Astrocyte (in vitro differentiated cells and primary cell): ENCODE measurements at places on chromosomes 1 and 21.

- peak; percentile 93 for DNase-seq
Measured at GRCh38 chr1:86429835-86430234, 5.9 kb downstream of the CLCA2 start.

DNA sequence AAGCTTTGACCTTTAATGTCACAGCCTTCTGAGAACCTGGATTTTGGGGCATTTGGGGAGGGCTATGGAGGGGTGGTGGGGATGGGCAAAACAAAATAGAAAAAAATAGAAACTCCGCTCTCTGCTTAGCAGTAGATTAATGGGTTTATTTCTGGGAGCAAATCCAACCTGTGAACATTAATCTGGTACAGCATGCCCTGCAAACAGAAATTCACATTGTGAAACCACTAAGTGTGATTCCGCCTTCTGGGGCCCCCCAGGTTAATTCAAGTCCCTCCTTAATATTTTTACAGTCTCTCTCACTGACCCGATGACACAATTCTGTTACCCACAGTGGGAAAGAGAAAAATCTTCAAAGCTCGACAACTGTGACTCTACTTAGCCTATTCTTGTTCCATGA lies 76.4 kb downstream of the TIAM1 start:
- peak; percentile 45 for DNase-seq

DNA sequence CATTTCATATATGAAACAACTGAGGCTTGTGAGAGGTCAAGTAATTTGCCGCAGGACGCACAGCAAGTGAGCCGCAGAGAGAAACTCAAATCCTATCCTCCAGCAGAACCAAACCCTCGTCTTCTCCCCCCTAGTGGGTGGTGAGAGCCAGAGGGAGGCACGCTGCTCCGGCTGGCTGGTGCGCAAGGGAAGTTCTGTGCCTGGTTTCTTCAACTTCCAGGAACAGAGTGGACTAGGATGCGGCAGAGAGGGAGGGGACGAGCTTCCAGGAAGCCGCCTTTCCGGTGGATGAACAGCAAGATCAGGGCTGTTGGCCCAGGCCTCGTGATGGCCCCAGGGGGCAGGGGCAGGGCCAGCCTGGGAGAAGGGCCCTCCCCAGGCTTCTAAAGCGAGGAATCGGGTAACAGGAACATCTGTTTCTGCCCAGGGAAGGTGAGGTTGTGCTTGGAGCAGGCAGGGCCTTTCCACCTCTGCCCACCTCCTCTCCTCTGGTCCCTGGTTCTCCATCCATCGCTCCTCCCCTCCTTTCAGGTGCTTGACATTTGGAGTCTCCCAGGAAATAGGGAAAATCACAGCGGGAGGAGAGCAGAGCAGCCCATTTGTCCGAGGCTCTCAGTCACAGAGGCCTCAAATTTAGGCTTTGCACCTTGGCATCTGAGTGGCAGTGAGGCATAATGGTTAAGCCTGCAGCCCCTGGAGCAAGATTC lies 16.8 kb upstream of the PDIK1L start:
- no peak for DNase-seq

GRCh38 chr1:110035236-110035752 lies 870 bp downstream of the STRIP1 start:
- DNase-seq: no peak

- DNase-seq: no peak
Measured at GRCh38 chr1:35475856-35476674, 81.1 kb downstream of the KIAA0319L start.

- DNase-seq: no peak
Measured at GRCh38 chr21:19228226-19228625, 824.6 kb upstream of the TMPRSS15 start.

- no peak for DNase-seq
Measured at GRCh38 chr1:205118752-205119151, 3.0 kb downstream of the RBBP5 start.

GRCh38 chr1:10516925-10517676 lies 42.4 kb downstream of the PEX14 start:
- DNase-seq: no peak

GRCh38 chr1:47703981-47704596 lies 266.2 kb downstream of the FOXD2 start:
- DNase-seq: peak; percentile 25

DNA sequence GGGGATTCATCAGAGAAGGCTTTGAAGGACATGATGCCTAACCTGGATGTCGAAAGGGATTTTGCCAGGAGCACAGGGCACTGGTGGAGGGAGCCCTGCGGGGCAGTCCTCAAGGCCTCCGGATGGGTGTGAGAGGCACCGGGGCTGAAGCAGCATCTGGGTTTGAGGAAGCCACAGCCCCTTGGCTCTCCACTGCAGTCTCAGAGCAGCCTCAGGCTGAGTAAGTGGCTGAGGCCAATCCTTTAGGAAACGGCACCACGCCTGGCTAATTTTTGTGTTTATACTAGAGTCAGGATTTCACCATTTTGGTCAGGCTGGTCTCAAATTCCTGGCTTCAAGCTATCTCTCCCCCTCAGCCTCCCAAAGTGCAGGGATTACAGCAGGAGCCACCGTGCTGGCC lies 12.0 kb downstream of the ERVH48-1 start:
- DNase-seq: no peak

DNA sequence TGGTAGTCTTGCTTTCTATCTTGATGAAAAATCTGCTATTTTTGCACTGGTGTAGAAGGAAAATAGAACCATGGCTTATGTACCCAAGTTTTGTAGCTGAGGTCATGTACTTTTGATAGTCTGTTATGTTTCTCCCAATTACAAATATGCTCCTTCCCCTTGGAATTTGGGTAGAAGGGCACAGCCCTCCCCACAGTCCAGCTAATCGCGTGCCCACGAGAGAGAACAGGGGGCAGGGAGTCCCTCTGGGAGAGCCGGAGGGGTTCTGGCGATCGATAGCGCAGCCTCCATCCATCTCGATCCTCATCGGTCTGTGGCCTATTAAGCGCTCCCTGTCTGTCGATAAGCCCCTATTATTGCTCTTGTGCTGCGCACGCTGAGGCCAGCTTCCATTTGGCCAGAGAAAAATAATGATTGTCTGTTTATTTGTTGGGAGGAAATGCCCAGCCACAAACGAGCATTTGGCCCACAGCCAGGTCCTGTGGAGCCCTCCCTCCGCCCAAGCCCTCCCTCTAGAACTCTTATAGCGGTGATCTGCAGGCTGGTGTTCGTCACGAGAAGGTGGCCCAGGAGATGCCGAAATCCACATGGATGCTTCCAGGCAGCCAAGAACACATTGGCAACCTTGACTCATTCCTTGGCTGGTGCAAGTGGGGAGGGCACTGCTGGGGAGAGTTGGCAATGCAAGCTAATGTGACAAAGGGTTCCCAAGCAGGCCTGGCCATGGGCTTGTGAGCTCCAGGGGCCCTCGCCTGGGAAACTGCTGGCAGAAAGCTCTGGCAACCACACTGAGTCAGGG lies 134.7 kb upstream of the TNR start:
- no peak for DNase-seq

DNA sequence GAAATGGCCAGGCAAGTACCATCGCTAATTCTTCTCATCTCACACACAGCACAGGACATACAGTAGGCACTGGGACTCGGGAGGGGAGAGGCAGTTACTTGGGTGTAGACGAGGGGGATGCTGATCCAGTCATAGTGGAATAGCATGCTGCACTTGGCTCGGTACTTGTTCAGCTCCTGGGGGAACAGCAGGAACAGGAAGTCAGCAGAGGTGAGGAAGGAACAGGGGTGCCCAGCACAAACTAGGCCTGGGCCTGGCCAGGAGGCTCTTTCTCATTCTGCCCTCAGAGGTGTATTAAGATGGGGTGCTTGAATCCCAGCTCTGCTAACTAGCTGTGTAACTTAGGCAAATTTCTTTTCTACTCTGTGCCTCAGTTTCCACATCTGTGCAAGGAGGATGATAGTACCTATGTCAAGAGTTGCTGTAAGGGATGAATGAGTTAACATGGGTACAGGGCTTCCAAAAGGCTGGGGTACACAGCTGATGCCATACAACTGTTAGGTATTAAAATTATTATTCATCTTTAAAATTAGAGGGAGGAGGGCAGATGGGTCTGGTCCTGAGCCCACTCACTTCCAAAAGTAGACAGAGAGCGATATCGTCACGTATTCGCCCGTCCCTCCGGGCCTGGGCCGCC lies 2.4 kb downstream of the BEST4 start:
- no peak for DNase-seq

DNA sequence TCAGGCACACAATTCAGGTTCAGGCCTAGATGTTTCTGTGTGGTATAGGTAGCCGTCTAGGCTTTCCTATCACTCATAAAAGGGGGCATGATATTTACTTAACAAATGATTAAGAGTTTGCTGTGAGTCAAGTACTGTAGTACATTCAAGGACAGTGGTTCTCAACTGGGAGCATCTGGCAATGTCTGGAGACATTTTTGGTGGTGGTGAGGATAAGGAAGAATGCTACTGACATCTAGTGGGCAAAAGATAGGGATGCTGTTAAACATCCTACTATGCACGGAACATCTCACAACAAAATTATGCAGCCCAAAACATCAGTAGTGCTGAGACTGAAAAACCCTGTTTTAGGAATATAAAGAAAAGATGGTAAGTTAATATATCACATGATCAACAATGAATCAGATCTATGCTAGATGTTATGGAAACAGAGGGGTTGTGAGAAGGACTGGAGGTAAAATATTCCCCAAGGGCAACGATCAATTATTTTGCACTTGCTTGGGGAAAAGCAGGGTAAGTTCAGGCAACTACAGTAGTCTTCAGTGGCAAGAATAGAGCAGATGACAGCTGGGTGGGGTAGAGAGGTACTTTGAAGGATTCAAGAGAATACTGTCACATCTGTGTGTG lies 4.9 kb downstream of the DNTTIP2 start:
- DNase-seq: no peak

DNA sequence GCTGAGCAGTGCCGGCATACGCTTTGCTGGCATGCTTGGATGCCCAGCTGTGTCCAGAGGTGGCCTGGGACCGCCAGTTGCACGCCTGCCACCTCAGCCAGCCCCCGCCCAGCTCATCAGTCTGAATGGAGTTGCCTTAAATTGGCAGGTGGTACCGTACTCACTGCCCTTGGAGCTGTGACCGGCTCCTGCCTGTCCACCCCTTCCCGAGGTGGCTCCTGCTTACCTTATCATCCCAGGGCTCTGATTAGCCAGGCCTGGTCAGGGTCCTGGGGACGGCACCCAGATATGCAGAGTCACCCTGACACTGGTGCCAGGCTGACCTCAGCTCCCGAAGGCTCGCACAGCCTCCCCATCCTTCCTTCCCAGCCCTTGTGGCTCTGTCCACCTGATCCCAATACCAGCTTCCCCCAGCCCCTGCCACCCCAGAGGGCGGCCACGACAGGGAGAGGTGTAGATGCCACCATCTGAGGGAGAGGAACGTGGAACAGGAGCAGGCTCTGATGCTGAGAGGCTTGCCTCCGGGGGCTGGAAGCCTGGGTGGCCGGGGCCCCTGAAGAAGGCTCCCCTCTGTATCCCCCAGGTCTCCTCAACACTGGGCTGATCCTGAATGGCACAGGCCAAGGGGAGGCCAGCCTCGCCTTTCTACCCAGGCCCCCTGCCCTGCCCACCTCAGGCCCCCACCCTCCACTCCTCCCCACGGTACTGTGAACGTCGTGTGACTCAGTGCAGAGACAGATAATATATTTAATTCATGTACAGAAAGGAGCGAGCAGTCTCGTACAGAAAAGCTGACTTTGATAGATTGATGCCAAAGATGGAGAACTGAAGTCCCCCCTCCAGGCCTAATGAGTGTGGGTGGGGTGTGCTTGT lies 27.8 kb downstream of the CDK18 start:
- DNase-seq: no peak

GRCh38 chr1:235708390-235708962 lies 58.9 kb upstream of the GNG4 start:
- peak; percentile 43 for DNase-seq

DNA sequence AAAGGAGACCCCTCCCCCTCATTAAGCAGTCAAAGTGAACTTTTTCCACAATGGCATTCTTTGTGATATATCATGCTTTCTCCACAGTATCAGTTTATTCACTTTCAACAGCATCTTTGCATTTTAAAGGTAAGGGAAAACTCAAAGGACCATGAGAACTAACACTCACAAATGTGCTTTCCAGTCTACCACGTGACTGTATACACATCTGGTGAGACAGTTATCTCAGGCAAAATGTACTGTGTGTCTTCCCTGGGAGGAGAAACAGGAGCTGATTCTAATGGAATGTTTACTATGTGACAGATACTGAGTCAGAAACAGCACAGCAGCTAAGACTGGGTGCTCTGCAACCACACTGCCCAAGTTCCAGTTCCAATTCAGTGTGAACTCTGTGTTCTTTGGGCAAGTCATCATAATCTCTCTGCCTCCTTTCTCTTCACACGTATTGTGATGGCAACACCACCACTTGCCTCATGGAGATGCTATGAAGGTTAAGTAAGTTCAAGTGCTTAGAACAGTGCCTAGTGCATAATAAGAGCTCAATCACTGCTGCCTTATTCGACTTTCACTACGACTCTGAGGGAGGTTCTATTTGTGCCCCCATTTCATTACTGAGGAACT lies 79.0 kb downstream of the SLC45A1 start:
- peak; percentile 100 for DNase-seq

DNA sequence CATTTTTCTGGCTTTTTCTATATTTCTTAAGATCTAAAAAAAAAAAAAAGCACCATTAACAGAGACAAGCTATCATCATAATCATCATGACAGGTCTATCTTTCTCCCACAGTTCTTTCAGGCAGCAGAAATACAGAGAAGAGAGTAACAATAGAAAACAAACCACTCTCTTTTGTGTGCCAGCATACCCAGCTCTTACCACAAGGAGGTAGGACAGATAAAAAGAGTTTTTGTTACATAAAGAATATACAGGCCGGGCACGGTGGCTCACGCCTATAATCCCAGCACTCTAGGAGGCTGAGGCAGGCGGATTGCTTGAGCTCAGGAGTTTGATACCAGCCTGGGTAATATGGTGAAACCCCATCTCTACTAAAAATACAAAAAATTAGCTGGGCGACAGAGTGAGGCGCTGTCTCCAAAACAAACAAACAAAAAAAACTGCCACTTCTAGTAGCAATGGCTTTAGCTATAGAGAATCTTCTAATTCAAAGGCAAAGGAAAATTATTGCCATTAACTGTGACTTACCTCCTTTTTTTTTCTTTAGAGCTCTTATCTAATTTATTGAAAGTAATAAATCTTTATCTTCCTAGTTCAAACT lies 39.7 kb downstream of the ANKRD13C start:
- DNase-seq: no peak

DNA sequence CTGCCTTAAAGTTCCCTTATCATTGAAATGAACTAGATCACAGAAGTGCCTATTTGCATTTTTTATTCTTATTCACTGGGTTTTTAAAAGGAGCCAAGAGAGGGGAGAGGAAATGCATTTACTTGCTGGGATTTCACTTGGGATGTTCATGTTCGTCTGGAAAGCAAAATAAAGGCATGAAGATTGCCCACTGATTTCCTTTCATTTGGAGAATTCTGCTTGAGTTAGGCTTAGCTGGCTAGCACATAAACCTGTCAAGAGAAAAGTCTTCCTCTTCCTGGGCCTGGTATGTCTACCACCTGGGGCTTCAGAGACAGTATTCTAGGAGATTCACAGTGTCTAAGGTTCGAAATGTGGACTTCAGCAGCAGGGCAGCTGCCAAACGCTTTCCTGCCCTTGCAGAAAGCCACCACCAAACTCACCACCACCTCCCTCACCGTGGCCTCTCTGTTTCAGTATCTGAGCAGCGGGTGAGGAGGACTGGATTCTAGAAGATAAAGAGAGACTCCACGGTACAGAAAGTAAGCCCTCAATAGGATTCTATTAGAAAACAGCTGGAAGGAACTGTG lies 44.5 kb downstream of the HIVEP3 start:
- no peak for DNase-seq

GRCh38 chr1:227120826-227121225 lies 180.7 kb downstream of the COQ8A start:
- no peak for DNase-seq

- peak; percentile 98 for DNase-seq
Measured at GRCh38 chr1:84247425-84248220, 53.9 kb upstream of the SAMD13 start.
